ENCODE measurements at places on chromosomes 3 and 15.
A peak's percentile ranks its signal among the peaks of the same experiment; 100 is the strongest.

GRCh38 chr15:56869573-56869972, 48.9 kb upstream of the TCF12 start:
- DNase-seq = peak; percentile 49

DNA sequence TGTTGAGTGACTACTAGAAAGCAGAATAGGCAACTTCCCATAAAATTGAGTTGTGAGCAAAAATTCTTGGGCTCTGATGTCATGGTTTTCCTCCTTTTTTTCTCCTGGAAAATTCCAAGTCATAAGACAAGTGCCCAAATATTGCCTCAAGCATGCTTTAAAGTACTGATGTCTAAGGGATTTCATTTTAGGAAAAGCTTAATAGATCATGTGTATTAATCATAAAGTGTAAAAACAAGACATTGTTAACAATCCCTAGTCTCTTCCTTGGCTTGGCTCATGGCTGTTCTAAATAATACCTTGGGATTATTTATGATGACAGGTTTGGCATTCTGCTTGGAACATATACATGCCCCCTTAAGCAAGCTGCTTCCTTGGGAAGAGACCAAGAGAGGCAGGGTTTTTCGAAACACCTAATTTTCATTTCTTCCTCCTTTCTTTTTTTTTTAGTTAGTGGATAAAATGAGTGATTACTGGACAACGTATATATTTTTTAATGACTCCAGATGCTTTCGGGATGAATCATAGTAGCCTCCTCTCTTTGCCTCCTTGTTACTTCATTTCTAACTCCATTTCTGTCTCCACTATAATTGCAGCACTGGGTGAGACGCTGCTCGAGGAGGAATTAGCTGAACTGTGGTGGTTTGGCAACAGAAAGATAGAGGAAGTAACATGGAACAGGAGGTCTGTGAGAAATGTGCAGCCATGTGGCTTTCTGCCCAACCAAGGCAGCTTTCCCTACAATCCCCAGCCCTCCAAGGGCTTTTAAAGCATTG, 104.9 kb downstream of the TPRG1 start:
- DNase-seq = peak; percentile 81

DNA sequence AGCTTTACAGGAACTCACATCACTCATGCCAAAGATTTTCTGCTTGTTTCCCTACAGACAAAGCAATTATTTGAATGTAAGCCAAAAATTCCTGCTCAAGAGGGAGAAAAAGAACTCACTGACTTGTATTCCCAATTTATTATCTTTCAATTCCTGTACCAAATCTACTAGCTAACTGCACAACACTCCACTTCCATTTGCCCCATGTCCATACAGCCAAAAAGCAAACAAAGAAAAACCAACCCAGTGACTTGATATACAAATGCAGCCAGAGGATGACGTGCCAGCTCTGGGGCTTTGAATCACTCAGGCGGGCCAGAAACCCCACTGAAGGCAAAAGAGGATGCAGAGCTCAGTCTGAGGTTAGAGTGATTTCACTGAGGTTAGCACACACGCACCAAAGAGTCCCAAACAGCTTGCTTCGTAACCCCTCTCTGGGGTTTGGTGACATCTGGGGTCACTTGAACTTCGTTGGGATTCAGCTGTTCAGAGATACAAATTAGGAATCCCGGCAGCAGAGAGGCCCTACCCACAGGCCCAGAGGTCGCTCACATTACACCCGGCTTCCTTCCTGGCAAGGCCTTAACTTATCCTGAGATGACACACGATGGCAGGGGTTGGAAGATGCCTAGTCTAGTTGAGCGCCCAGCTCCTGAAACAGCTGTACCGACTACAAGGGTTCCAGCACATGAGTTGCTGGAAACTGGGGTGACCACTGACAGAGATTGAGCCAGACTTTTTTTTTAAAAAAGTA, 1.6 kb downstream of the RFTN1 start:
- DNase-seq = peak; percentile 86

DNA sequence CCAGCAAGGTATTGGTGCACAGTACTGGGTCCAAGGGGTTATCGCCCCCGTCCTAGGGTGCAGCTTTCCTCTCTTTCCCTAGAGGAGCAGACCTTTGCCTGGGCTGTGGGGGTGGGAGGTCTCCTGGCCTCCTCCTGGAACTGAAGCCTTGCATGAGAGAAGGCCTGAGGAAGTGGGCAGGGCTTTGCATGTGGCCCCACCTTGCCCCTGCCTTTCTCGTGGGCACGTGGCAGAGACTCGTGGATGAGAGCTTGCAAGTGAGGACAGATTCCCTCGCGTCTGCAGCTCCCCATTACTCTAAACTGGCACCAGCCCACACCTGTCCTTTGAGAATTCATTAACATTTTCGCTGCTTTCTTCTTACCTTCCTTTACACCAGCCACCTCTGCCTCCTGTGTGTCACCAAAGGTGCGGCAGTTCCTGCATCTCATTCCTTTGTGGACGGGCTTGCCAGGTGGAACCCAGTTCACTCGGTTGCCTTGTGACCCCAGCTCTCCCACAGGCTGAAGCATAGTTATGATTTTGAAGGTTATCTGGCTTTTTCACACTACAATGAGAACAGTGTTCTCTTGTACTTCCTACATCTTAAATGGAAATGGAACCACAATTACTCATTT, 40.9 kb upstream of the NR2C2 start:
- no peak for DNase-seq

DNA sequence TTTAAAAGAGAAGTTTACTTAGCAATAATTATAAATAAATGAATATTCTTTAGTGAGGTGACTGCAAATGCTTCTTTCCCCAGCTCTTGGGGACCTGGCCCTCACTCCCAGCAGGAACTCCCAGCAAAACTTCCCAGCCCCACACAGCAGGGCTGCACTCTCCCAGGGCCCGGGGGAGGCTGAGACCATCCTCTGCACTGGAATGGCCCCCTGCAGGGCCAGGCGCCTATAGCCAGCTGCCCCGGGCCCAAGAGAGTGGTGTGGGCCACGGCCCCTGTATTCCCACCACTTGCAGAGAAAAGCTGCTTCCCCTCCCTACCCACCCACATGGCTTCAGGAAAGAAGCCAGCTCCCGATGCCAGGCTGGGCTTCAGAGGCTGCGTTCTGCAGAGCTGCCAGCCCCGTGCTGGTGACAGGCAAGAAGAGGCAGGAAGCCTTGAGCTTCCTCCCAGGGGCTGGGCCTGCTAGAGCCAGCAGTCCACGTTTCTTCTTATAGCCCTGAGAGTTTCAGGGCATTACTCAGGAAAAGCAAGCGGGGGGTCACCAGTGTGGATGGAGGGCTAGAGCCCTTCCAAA, 20.0 kb downstream of the IDH2 start:
- DNase-seq = no peak

DNA sequence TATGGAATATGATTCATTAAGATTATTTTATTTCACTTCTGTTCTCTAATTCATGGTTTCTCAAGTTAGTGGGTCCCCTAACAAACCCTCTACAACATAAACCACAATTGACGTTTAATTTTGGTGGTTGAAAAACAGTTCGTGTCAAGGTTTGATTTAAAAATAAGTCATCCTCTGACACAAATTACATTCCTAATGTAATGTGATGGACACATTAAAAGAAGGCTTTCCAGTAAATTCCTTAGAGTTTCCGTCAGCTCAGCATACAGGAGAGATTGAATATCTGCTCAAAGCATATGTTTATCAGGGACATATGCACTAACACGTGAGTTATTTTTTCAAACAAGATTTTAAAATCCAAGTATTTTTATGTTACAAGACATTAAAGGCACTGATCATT, 626.5 kb upstream of the ADAMTS9 start:
- DNase-seq = no peak

- DNase-seq = no peak
Measured at GRCh38 chr3:30469133-30469532, 137.3 kb upstream of the TGFBR2 start.

DNA sequence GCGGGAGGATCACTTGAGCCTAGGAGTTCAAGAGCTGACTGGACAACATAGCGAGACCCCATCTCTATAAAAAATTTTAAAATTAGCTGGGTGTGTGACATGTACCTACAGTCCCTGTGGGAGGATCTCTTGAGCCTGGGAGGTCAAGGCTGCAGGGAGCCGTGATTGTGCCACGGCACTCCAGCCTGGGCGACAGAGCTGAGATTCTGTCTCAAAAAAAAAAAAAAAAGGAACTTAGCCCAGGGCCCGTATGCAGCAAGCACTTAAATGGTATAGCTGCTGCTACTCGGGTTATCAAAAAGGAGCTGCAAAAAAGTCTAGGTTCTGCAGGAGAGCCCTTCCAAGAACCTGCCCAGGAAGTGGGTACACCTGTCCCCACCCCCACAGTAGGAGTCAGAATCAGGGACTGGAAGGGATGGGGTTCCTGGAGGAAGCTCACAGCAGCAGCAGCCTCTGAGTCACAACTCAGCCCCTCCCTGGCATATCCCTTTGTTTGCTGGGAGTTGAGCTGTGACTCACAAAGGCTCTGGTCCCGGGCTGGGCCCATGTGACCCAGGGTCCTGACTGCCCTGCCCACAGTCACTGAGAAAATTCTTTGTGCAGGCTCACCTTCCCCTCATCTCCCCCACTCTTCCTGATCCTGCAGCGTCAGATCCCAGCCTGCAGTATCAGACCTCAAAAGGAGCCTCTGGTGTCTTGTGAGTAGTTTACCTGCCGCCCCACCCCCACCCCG, at the start of gene SPATA12:
TSS of gene SPATA12 (plus strand) at position 576 of the 733 bp plus-strand sequence. CDS start 13,031 bp downstream, outside the sequence.
- peak; percentile 87 for DNase-seq

DNA sequence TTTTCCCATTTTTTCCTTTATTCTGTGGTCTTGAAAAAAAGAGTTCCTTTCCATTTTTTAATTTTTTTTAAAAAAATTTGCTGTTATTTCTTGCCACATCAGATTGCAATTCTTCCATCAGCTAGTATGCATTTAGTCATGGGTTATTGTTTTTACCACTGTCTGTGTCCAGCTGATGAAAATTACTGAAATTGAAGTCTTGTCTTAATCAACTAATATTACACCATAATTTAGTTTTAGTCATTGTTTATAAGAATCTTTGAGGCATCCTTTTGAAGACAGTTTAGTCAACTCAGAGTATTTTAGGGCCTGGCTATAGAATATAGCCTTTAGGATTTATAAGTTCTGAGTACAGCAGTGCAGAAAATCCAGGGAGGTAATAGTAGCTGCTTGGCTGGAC, 172.1 kb downstream of the LRTM1 start:
- DNase-seq = no peak

- no peak for DNase-seq
Measured at GRCh38 chr3:153171256-153171655, 9.2 kb downstream of the RAP2B start.

DNA sequence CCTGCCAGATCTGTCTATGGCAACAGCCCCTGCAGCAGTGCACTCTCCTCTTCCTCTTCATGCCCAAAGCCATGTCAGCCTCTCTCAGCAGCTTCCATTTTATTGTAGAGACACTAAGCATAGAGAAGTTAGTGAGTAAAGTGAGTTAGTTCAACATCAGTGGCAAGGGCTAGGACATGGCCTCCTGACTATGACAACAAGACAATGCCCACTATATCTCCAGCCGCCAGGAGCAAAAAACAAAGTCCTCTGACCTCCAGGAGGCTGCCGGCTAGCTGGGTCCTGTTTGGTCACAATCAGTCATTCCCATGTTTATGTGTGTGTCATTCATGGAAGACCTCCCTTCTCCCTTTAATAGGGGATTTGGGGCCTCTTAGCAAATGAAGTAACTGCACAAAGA, 14.9 kb downstream of the NR1I2 start:
- DNase-seq = no peak

DNA sequence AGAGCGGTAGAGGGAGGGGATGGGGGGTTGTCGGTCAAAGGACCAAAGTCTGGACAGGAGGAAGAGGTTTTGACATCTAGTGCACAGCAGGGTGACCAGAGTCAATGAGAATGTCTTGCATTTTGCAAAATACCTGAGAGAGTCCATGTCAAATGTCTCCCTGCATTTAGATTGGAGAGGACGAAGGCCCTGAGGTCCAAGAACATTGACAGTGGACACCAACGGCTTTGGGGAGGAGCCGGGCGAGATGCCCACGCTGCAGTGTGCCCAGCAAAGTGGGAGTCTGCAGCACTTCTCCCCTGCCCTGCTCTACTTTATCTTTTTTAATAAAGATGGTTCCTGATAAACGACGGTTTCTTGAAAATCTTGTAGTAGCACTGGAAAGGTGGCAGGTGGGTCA, 67.4 kb upstream of the TAMM41 start:
- DNase-seq = no peak

- no peak for DNase-seq
Measured at GRCh38 chr3:195107593-195107992, 163.4 kb downstream of the XXYLT1 start.

DNA sequence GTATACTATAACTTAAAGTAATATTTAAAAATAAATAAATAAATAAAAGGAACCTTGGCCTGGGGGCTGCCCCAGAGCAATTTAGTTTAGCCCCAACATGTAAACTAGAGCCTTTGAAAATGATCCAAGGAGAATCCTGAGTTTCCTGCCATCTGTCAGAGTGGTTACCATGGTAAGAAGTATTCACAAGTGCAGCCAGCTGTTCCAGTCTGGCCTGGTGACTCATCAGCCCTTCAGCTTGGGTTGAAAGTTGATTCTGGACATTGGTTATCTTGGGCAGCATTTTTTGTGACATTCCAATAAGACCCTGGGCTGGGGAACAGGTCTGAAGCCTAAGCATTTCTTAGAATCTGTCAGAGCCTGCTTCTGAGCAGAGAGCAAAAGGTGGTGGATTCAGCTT, 72.7 kb upstream of the LRTM1 start:
- peak; percentile 88 for DNase-seq

DNA sequence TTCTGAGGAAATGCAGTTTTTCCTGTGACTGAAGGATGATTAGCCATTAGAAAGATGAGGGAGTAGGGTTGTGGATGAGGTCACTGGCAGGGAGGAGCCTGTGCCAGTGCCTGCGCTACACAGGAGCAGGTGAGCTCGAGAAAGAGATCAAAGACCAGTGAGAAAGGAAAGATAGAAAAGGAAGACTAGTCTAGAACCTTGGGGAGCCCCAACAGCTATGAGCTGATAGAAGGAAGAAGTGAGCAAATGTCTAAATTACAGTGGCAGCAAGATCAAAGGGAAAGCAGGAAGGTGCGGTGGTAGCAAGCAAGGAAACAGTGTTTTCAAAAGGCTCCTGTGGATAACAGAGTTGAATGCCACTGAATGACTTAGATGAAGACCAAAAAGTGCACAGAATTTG, 39.6 kb downstream of the LNP1 start:
- DNase-seq = no peak

GRCh38 chr3:56739036-56739435, 56.0 kb upstream of the TASOR start:
- no peak for DNase-seq

- DNase-seq = no peak
Measured at GRCh38 chr15:66232267-66232625, 21.3 kb downstream of the MEGF11 start.

GRCh38 chr15:29270169-29270955, 740 bp upstream of the NSMCE3 start:
- DNase-seq = peak; percentile 54

GRCh38 chr3:154178172-154178571, 57.0 kb downstream of the ARHGEF26 start:
- DNase-seq = peak; percentile 11

GRCh38 chr3:18445401-18446148, 20.4 kb upstream of the SATB1 start:
- DNase-seq = no peak

All from fibroblast of pulmonary artery (primary cell).